ENCODE measurements at places on chromosomes 13 and 19. TPM values are rescaled to one million over a fixed set of nuclear protein-coding genes. Genes with fewer than 3 reads are reported as not detected.

GRCh38 chr13:60617991-60618733, 221.1 kb downstream of the TDRD3 start:
- DNase-seq, result no peak

- no peak for DNase-seq
Measured at GRCh38 chr19:17968362-17968761, 1.5 kb downstream of the KCNN1 start.

Gene FBXO27
- total RNA-seq, result 3.0 TPM

GRCh38 chr13:46844431-46844830, 47.5 kb upstream of the ESD start:
- no peak for DNase-seq

- DNase-seq, result no peak
Measured at GRCh38 chr19:55540619-55541018, 3.7 kb upstream of the SBK2 start.

GRCh38 chr19:55044286-55044685, 6.2 kb upstream of the GP6 start:
- peak; percentile 25 for DNase-seq

DNA sequence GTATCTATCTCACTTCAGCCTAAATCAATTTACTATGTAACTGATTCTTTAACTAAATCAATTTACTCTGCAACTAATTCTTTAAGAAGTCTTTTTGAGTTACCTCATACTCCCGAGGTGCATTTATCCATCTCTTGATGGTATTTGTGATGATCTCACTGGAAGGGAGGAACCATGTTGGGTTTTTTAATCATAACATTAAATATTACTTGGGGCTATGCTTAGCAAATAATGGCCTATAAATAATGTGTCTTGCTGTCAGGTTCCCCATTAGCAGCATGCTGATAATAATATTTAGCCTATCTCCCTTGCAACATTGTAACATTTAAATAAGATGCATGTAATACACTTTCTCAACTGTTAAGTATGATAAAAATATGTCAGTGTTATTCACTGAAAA, 411.3 kb downstream of the SLITRK1 start:
- DNase-seq, result no peak

DNA sequence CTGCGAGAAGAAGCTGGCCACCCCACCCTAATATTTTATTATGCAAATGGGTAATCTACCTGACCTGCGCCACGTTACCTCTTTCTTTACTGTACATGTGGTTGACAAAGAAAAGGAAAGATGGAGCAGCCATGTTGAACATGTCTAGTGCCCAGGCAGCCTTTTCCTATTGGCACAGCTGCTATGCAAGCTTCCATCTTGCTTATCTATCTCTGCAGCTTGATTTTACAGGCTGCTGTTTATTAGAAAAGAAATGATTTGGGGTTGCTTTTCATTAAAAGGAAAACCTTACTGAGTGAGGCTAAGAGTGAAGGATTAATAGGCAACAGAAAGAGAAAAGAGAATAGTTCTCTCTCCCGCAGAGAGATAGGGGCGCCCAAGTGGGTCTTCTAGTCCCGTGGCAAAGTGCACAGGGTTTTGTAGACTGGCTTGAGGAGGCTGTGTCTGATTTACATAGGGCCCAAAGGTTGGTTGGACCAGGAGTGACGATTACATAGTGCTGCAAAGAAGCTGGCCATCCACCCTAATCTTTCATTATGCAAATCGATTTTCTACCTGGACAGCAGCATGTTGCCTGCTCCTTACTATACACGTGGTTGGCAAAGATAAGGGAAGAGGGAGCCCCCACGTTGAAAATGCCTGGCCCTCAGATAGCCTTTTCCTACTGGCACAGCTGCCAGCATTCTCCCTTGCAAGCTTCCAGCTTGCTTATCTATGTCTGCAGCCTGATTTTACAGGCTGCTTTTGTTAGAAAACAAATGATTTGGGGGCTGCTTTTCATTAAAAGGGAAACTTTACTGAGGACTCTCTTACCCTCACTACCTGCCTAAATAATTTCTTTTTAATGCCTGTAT, 28.3 kb downstream of the OR10H4 start:
- DNase-seq, result no peak

Measured in sigmoid colon (tissue), 7 donors.